ENCODE measurements at places on chromosomes 7 and 10.

DNA sequence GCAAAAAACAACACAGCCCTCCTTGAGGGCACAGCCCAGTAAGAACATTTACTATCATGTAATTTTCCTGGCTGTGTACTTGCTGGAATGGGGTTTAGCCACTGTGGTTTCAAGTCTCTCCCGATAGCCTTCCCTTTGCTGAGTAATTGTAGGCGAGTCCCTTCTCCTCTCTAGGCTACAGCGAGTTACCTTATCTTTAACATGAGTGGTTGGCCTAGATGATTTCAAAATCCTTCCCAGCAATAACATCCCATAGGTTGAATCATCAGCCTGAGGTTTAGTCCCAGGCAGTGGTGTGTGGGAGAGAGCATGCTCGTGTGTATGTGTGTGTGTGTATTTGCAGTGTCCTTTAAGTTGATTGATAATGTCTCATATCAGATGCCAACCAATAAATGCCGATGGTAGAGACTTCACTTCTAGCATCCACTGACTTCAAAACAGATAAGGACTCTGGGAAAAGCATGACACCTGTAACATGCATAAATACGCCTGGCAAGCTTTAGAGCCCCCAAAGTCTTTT lies 142.9 kb upstream of the ZMIZ1 start:
- DNase-seq = peak; percentile 94

GRCh38 chr7:105682341-105683060 lies 101.2 kb upstream of the EFCAB10 start:
- no peak for DNase-seq

DNA sequence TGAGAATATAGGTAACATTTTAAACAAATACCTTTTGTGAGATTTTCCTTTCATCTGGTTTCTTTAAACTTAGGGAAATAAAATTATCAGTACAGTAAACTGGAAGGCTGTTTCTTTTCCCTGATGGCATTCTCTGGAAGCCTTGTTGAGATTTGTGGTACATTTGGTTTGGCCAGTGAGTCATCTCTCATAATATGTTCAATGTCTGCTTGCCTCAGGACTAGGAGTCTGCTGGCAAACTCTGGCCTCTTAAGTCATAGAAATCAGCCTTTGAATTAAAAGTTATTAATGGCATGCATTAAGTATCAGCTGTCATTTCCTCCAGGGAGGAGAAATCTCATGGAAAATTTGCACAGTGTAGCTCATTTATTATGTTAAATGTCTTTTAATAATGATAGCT lies 316.6 kb upstream of the KIAA1217 start:
- DNase-seq = peak; percentile 20

- DNase-seq = no peak
These were observed 245.5 kb upstream of the GRB10 start for GRCh38 chr7:51027935-51028830.

- DNase-seq = peak; percentile 18
These were observed 4.8 kb downstream of the IMPDH1 start for GRCh38 chr7:128404886-128405470.

- no peak for DNase-seq
These were observed 80.6 kb downstream of the PTPRZ1 start for GRCh38 chr7:121953601-121954000.

DNA sequence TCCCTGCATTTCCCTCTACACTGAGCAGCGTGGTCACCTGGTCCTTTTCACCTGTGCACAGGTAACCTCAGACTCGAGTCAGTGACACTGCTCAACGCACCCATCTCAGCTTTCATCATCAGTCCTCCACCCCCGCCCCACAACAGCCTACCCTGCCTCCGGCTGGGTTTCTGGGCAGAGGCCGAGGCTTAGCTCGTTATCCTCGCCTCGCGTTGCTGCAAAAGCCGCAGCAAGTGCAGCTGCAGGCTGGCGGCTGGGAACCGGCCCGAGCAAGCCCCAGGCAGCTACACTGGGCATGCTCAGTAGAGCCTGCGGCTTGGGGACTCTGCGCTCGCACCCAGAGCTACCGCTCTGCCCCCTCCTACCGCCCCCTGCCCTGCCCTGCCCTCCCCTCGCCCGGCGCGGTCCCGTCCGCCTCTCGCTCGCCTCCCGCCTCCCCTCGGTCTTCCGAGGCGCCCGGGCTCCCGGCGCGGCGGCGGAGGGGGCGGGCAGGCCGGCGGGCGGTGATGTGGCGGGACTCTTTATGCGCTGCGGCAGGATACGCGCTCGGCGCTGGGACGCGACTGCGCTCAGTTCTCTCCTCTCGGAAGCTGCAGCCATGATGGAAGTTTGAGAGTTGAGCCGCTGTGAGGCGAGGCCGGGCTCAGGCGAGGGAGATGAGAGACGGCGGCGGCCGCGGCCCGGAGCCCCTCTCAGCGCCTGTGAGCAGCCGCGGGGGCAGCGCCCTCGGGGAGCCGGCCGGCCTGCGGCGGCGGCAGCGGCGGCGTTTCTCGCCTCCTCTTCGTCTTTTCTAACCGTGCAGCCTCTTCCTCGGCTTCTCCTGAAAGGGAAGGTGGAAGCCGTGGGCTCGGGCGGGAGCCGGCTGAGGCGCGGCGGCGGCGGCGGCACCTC lies at the start of the genes KLLN and PTEN:
Gene KLLN (minus strand): TSS at position 481 of the 891 bp plus-strand sequence. CDS start 1,046 bp downstream, outside the sequence.
Gene PTEN (plus strand): TSS at position 573 of the 891 bp plus-strand sequence. CDS start 845 bp downstream, outside the sequence.
- DNase-seq = peak; percentile 95

- DNase-seq = no peak
These were observed 5.6 kb downstream of the BZW2 start for GRCh38 chr7:16651396-16652239.

DNA sequence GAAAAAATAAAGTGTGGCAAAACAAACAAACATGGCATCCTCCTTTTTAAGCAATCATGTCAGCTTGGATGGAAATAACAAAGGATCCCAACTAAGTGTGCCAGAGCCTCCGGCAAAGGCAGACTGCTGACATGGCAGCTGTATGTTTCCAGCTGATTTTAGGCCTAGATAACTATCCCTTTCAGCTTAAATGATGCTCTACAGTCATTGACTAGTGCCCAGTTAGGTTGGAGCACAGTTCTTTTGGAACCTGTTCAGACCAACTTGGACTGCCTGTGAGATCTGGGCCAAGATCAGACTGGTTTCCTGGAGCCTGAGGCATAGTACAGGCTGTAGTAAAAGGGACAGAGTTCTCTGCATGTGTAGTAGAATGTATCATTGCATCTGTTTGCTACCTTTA lies 128.7 kb downstream of the DYNC1I1 start:
- no peak for DNase-seq

GRCh38 chr7:143405173-143406001 lies 3.3 kb downstream of the EPHA1 start:
- no peak for DNase-seq

DNA sequence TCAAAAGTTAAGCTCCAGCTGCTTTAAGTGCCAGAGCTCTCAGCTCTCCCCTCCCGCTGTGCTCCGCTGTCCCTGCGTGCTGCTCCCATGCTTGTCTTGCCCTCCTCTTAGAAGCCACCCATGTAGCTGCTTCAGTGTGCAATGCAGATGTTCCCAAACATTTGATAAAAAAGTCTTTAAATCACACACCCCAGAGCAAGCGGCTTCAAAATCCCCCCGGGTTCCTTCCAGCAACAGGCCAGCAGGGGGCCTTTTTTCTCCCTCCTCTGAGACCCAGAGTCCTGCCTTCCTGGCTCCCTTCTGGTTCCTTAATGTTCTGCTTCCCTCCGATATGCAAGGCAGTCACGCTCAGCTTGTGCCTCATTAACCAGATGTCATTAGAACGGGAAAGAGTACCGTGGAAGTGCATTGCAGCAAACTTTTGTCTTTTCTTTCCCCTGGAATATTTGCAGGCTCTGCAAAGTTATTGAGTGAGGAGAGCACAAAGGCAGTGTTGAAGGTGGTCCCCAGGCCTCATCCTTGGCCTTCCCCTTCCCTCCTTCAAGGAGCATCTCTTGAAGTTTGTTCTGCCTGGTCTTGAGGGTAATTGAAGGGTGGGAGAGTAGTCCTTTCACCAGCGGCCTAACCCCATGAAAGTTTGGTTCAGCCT lies 25.5 kb downstream of the LDB3 start:
- peak; percentile 79 for DNase-seq

DNA sequence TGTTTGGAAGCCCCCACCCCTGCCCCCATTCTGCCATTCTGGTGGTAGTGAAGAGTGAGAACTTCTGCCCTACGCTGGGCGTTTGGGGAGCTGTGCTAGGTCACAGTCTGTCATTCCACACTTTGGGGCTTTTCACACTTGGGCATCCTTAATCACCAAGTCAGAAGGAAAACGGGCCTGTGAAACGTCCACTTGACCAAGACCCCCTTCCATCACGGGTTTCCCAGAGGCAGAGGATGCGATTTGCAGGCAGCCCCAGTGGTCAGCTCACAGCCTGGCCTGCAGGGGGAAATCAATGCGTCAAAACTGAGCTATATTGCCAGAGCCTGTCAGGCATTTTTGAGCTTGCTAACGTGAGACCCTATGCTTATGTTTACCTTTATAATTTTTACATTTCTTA lies 663.3 kb upstream of the MGMT start:
- no peak for DNase-seq

- peak; percentile 45 for DNase-seq
These were observed 233.9 kb upstream of the CACNA2D1 start for GRCh38 chr7:82677493-82677892.

DNA sequence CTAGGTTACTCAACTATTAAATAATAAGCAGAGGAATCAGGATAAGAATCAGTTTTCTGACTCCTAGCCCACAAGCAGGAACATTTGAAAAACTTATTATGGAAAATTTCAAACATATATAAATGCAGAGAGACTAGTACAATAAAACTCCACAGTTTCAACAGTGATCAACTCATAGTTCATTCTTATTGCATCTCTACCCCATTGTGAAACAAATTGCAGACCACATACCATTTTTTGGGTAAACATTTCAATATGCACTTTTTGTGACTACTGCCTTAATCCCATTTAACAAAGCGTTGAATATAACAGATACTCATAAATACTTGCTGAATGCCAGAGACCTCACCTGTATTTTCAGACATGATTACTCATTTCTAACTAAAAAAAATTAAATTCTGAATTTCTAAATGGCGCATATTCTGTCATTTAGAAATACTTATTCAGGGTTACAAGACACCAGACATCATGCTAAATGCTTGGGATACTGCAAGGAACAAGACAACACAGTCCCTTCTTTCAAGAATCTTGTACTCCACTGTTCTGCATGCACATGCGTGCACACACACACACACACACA lies 11.4 kb downstream of the CDK6 start:
- no peak for DNase-seq

DNA sequence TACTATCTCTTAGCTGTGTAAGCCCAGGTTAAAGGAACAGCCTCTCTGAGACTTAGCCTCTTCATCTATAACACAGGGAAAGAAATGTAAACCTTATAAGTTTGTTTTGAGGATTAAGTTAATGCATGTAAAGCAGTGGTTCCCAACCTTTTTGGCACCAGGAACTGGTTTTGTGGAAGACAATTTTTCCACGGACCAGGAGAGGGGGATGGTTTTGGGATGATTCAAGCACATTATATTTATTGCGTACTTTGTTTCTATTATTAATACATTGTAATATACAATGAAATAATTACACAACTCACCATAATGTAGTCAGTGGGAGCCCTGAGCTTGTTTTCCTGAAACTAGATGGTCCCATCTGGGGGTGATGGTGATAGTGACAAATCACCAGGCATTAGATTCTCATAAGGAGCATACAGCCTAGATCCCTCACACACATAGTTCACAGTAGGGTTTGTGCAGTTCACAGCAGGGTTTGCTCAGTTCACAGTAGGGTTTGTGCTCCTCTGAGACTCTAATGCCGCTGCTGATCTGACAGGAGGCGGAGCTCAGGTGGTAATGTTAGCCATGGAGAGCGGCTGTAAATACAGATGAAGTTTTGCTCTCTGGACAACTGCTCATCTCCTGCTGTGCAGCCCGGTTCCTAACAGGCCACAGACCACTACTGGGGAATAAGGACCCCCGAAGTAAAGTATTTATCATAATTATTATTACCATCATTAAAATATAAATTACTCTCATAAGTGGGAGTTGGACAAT lies 41.3 kb upstream of the ANK3 start:
- peak; percentile 70 for DNase-seq

- no peak for DNase-seq
These were observed 195.1 kb downstream of the HECW1 start for GRCh38 chr7:43307522-43307921.

GRCh38 chr10:17657103-17657500 lies 13.2 kb downstream of the STAM start:
- no peak for DNase-seq

- no peak for DNase-seq
These were observed 17.6 kb downstream of the SEC24C start for GRCh38 chr10:73761781-73762180.

DNA sequence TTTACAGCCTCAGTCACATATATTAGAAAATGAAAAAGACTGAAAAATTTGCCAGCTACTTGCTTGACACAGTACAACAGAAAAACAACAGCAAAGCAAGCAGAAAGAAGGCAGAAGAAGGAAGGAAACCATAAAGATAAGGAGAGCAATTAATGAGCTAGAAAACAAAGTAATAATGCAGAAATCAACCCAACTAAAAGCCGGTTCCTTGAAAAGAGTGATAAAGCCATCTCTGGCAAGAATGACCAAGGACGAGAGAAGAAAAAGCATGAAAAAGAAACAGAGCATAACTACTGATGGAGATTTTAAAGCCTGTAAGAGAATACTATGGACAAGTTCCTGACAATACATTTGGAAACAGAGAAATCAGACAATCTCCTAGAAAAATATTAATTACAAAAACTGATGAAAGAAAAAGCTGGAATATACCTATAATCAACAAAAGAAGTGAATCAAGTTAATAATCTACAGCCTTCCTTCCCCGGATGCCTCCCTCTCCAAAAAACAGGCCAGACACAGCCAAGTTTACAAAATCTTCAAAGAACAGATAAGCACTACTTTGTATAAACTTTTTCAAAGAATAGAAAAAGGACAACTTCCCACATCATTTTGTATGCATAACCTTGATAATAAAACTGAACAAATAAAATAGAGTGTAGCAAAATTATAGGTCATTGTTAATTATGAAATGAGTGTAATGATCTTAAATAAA lies 204.0 kb downstream of the BAMBI start:
- no peak for DNase-seq

DNA sequence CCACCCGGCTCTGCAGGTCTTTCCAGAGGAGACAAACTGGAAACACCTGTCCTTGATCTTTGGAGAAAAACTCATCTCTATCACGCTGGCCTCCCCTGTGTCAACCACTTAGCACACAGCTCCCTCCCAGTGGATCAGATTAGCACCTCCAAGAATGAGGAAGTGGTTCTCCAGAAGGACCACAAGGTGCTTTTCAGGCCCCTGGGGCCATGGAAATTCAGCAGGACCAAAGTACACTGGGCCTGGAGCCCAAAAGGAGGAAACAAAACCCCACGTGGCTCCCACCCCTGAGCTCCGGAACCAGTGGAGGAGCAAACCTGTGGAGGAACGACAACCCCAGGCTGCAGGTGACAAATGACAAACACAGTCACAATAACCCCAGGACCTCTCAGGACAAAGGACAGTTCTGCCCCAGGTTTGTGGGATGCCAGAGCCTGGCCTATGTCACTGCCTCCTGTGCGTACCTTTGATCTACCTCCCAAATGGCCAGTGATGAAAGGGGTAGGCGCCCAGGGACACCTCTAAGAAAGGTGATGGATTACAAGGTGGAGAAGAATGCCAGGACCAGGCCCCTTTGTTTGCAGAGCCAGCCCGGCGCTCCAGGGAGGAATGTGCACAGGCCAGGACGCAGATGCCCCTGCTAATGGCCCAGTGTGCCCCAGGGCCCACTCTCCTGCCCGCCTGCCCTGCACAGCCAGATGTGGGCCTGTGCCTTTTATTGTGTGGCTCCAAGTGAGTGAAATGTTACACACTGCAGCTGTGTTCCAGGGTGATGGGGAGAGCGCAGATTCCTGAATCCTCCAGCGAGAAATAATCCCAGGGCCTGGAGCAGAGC lies 5.7 kb downstream of the TNS3 start:
- DNase-seq = peak; percentile 74
